SJCRH30 (cell line): ENCODE measurements at places on chromosomes 6 and 20. TPM values are rescaled to one million over a fixed set of nuclear protein-coding genes. Genes with fewer than 3 reads are reported as not detected.
A peak's percentile ranks its signal among the peaks of the same experiment; 100 is the strongest.

GRCh38 chr20:47546184-47547033 lies 44.7 kb downstream of the NCOA3 start:
- peak; percentile 78 for DNase-seq
- H3K36me3 ChIP-seq: no peaks in the 10 kb centered on the region
- H3K4me3 ChIP-seq: no peak overlapping the region
- H3K27ac ChIP-seq: peak overlapping the region; percentile 30
- H3K27me3 ChIP-seq: no peaks in the 10 kb centered on the region
- peaks cover 30% of the 10 kb centered on the region for H3K4me1 ChIP-seq

GRCh38 chr6:31423550-31423949 lies 20.2 kb downstream of the MICA start:
- H3K27me3 ChIP-seq: no peaks in the 10 kb centered on the region
- no peaks in the 10 kb centered on the region for H3K36me3 ChIP-seq
- no peak for DNase-seq
- H3K4me3 ChIP-seq: no peak overlapping the region
- no peak overlapping the region for H3K27ac ChIP-seq

DNA sequence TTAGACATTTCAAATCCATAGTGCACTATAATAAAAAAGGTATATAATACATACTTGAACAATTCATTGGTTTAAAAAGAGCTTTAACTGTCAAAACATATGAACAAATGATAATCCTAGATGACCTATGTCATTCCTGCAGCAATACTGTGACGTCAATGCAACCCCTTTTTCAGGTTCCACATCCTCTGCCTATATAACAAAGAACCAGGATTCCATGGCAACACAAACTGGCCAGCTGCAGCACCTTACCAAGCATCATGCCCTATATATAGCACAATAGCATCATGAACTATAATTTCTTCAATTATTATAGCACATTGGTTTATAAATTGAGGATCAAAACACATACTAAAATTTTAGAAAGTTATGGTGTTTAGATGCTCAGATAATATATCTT lies 578 bp upstream of the PTCHD4 start:
- peak overlapping the region; percentile 31; the same call in 1 of the 2 replicates for H3K27ac ChIP-seq
- no peak overlapping the region for H3K4me3 ChIP-seq
- no peaks in the 10 kb centered on the region for H3K27me3 ChIP-seq
- no peak for DNase-seq
- peaks cover 12% of the 10 kb centered on the region for H3K4me1 ChIP-seq

DNA sequence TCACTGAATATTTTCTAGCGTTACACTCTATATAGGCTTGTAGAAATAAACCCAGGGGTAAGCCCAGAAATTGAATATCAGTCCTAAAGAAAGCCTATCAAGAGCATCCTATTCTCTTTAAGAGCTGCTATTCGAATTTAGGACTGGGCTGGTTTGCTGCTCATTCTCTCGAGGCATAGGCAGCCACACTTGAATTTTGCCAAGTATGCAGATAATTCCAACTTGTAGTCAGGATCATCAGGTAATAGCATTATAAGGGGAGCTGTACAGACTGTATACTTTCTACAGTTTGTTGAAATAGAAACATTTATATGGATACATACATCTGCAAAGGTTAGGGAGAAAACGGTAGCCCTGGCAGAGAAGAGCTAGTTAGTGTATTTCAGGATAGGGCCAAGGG lies 2.1 kb upstream of the ZBTB2 start:
- no peak overlapping the region for H3K4me3 ChIP-seq
- no peak for DNase-seq
- peaks cover 13% of the 10 kb centered on the region for H3K4me1 ChIP-seq
- H3K27ac ChIP-seq: no peak overlapping the region
- no peaks in the 10 kb centered on the region for H3K27me3 ChIP-seq
- peaks cover 27% of the 10 kb centered on the region for H3K36me3 ChIP-seq

DNA sequence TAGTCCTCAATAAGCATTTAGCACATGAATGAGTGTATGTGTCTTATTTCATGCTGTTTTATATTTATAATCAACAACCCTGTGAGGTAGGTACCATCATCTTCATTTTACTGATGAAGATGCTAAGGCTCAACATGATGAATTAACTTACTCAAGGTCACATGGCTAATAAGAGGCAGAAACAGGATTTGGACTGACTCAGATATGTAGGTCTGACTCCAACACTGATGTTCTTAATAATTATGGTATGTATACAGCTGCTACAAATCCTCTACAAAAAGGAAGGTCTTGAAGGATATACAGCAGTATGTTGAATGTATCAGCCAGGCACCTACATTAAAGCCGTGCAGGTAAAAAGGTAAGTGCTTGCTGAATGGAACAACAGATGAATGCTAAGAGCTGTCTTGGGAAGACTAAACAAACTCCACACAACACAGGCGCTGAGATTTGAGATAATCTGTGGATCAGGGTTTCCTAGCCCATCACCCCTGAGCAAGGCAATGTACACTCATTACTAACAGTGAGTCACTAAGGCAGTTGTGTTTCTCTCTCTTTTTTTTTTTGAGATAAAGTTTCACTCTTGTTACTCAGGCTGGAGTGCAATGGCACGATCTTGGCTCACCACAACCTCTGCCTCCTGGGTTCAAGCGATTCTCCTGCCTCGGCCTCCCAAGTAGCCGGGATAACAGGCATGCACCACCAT lies 31.9 kb downstream of the TTI1 start:
- DNase-seq: no peak
- no peaks in the 10 kb centered on the region for H3K4me1 ChIP-seq
- no peaks in the 10 kb centered on the region for H3K27me3 ChIP-seq
- H3K27ac ChIP-seq: no peak overlapping the region
- peaks cover 82% of the 10 kb centered on the region for H3K36me3 ChIP-seq

Gene TBX18
- 24.9 and 26.8 TPM in 2 replicates for total RNA-seq

Gene THBD
- total RNA-seq: 0.03 TPM in 1 of 2 replicates, not detected in the other
